KG1 (cell line): ENCODE measurements at places on chromosomes 6 and 20.

GRCh38 chr6:13038741-13039190 is 289.6 kb downstream of the TBC1D7 start:
- DNase-seq, result no peak

- no peak for DNase-seq
These were observed 8.7 kb upstream of the APCDD1L start for GRCh38 chr20:58523971-58524315.

GRCh38 chr20:36270744-36271638 is 34.7 kb downstream of the AAR2 start:
- no peak for DNase-seq

DNA sequence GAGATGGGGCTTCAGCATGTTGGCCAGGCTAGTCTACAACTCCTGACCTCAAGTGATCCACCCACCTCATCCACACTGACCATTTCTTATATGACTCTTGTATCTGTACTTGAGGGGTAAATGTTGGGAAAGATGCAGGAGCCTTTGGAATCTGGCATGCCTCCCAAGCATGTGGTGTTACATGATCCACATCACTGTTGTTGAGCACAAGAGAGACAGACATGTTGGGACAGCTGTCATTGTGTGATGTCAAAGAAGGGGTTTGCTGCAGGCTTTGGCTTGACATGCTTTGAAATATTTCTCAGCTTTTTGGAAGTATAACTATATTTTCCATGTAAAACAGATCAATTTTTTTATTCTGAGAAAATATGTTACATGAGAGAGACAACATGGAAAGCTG is 139.9 kb downstream of the MOXD1 start:
- no peak for DNase-seq

GRCh38 chr6:41531016-41531415 is 15.2 kb upstream of the FOXP4 start:
- DNase-seq, result no peak

DNA sequence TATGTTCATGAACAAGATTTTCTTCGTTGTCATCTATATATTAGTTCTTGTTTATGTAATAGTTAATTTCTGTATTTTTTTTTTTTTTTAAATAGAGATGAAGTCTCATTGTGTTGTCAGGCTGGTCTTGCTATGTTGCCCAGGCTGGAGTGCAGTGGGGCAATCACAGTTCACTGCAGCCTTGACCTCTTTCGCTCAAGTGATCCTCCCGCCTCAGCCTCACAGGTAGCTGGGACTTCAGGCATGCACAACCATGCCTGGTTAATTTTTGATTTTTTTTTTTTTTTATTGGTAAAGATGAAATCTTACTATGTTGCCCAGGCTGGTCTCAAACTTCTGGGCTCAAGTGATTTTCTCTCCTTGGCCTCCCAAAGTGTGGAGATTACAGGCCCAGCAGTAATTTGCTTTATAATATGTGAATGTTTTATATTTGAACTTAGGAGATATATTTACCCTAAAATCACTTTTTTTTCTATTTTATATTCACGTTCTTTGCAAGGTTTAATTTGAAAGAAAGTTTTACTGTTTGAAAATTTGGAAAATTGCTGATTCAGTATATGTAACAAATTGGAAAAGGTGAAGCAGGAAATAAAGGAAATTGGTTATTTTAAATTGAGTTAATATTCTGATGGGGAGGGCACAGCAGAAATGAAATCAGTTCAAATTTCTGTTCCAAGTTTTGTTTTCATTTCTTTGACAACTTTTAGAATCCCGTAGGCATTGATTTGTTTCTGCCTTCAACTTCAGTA is 56.2 kb downstream of the ZFAND3 start:
- no peak for DNase-seq

DNA sequence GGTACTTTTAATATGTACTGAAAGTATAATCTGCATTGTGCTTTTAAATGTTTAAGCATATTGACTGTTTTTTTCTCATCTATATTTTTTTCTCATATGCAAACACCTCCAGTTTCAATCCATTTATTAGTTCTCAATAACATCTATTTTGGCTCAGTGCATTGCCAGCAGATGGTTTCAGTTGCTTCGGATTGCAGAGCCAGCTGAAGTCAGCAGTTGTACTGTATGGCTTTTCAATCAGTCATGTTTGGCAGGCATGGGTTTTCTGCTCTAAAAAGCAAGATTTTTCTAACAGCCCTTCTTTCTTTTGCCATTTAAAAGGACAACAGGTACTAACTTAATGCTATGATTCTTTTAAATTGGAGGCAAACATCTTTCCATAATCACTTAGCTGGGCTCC is 121.2 kb downstream of the CD109 start:
- no peak for DNase-seq

- no peak for DNase-seq
These were observed 7.1 kb downstream of the PANK2 start for GRCh38 chr20:3896302-3896701.

GRCh38 chr20:40966103-40966502 is 62.5 kb upstream of the TOP1 start:
- DNase-seq, result no peak

GRCh38 chr20:41009946-41010345 is 18.7 kb upstream of the TOP1 start:
- no peak for DNase-seq
